IMR-90 (cell line): ENCODE measurements at places on chromosomes 6 and 20. TPM values are rescaled to one million over a fixed set of nuclear protein-coding genes. Genes with fewer than 3 reads are reported as not detected.

DNA sequence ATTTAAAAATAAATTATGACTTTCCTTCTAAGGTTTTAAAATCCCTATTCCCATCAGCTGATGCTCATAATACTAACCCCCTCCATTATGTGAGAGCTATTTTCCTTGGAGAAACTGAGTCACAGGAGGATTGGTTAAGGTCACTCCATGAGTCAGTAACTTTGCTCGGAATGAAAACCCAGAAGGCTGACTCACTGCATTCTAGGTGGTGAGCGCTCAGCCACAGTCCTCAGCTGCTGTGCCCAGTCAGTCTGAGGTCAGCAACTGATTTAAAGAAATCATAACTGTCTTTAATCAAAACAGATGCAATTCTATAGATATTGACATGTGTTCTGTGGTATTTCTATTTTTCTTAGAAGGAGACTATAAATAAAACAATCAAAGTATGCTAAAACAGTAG is 359.2 kb downstream of the GJA1 start:
- DNase-seq, result peak; percentile 97

GRCh38 chr20:36835453-36836198 is 40.3 kb upstream of the TLDC2 start:
- peak; percentile 96 for DNase-seq

The CAPN11 gene
- not detected in 2 replicates for polyA plus RNA-seq

DNA sequence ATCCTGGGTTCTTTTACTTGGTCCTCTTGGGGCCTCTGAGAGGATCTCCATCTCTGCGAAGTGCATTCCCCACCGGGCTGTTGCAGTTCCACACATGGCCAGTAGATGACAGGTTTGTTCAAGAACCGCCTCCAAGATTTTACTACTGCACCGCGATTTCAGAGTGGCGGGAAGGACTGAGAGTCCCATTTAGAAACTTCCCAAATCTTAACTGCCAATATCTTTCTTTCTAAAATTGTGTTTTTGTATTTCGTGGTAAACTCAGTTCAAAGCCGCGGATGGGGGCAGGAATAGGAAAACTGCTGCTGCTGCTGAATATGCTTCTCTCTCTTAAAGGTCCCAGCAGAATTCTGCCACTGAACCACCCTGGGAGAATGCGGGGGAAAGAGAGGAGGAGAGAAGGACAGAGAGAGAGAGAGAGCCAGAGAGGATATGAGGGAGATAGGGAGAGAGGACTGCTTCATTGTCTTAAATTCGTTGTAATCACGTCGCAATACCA is 8.6 kb upstream of the BTNL2 start:
- peak; percentile 58 for DNase-seq

DNA sequence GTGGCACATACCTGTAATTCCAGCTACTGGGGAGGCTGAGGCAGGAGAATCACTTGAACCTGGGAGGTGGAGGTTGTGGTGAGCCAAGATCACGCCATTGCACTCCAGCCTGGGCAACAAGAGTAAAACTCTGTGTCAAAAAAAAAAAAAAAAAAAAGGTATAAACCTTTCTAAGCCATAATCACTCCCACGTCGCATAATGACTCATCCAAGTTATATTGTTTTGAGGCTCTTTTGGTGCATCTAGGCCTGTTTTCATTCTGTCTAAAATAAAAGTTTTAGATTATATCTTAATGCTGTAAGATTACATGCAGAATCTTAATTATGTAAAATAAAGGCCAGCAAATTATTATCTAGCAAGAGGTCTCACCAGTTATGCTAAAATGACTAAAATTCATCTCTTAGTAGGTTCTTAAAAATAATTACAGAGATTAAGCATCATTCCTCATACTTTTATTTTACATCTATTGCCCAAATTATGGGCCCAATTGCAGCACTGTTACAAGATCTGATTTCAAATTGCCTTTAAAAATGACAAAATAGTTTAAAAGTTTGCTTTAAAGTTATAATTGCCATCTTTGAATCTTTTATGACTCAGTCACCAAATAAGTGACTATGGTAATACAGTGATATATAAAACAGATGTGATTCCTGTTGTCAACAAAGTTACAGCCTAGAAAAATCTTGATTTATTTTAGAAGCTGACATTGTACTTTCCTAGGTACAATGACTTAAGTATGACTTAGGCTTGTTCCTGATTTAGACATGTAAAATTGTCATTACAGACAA is 10.4 kb upstream of the SUMO4 start:
- no peak for DNase-seq
